ENCODE measurements at places on chromosomes 7 and 10. TPM values are rescaled to one million over a fixed set of nuclear protein-coding genes. Genes with fewer than 3 reads are reported as not detected.

The MYH16 gene
- total RNA-seq, result not detected

The IFIT1B gene
- total RNA-seq, result not detected

The GPR158 gene
- not detected for total RNA-seq

The NXPH1 gene
- not detected for total RNA-seq

The PLPP4 gene
- not detected for total RNA-seq
